ENCODE measurements at places on chromosomes 13 and 19.
A peak's percentile ranks its signal among the peaks of the same experiment; 100 is the strongest.

GRCh38 chr13:100951016-100951415 is 276.4 kb upstream of the TMTC4 start:
- DNase-seq: no peak

- no peak for DNase-seq
Measured at GRCh38 chr13:51819544-51819943, 15.6 kb upstream of the DHRS12 start.

DNA sequence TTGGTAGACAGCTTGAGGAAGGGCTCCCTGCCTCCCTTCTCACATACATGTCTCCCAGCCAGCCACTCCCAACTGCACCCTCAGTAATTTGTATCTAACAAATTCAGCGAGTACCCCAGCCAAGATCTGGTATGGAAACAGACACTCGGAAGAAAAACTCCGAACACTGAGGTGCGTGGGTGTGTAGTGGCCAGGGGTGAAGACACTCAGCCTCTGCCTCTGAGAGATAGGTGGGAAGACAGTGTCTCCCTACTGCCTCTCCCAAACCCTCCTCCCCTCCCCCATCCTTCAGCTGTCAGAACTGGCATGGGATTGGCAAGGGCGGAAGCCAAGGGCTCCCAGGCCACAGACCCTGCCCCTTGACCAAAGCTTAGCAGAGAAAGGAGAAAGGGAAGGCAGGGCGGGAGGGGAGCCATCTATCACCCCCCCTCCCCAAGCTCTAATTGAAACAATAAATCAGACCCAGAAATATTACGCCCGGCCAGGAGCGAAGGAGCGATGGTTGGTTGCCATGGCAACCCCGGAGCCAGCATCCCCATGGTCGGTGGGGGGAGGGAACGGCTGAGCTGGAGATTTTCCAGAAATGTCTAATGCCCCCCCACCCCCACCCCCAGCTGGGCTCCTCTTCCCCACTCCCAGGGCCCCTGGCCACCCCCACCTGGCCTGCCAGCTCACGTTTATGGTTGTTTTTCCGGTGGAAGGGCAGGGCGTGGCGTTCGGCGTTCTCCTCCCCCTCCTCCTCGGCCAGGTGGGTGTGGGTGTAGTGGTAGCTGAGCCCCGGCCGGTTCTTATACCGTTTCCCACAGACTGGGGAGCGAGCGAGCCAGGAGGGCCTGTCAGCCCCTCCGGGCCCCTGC is 7.0 kb downstream of the DPF1 start:
- DNase-seq: no peak

DNA sequence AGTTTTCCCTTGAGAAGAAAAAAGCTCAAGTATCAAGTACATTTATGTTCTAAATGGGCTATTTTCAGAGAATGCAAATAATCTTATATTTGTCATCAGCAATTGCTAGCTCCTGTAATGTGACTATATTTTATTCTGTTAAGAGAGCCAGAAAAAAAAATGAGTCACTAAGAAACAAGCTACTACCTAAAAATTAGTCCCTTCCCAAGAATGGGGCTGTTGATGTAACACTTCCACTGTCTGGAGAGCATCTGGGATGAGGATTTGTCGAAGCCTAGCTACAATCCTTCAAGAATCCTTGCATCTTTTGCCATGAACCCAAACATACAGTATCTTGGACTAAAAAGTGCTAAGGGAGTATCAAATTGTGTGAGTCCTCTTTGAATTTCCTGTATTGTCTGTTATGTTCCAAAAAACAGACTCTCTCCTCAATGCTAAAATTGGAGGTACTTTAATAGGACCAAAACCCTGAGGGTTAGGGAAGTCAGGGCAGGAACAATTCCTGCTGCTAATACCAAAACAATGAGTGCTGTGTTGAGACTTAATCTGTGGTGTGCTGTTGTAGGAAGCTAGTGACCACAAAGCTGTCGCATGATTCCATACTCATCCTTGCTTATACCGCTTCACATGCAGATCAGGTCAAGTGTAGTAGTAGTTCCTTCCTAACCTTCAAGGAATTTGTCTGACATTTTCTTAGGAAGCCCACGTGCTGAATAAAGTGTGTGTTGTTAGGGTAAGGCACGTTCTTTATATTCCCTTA is 4.9 kb upstream of the ZC3H13 start:
- no peak for DNase-seq

GRCh38 chr13:27229642-27230041 is 21.7 kb upstream of the RPL21 start:
- no peak for DNase-seq

DNA sequence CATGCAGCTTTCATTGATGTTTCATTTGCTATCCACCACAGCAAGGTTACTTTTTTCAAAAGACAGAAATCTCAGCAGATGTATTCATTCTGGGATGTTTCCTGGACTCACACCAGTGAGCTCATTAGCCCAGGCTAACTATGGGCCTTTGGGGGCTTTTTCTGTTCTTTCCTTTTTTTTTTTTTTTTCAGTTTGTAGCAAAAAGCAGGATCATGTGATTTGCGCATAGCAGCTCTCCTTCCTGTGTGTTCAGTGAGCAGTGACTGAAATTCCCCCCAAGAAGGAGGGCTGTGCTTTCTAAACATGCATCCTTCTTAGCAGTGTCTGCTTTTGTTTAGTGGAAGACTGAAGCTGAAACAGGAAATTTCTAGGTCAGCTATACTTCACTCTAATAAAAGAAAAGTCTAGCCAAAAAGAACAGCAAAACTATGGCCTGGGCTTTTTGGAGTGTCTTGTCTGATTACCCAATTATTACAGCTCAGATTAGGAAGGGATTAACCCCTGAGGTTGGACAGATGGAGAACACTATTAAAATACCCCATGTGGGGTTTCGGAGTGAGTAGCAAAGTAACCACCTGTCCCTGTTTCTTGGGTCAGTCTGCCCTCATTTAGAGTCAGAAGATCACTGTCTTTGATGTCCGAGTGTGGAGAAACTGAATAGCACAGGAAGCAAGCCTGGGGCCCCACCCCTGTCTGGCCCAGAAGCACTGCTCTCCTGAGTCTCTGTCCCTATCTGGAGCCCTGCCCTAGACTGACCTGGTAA is 8.9 kb upstream of the AMER2 start:
- DNase-seq: no peak

DNA sequence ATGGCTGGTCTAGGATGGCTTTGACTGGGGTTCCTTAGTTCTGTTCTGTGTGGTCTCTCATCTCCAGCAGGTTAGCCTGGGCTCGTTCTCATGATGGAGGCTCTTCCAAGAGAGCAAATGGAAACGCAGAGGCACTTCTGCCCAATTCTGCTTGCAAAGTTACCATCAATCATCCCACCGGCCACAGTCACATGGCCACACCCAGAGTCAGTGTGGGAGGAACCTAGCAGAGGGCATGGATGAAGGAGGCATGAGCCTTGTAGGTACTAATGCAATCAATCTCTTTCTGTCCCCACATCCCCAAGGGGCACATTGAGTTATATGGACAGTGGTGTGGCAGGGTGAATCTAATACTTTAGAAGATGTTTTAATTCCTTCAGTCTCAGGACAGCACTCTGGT is 207.2 kb downstream of the ZNF536 start:
- no peak for DNase-seq

DNA sequence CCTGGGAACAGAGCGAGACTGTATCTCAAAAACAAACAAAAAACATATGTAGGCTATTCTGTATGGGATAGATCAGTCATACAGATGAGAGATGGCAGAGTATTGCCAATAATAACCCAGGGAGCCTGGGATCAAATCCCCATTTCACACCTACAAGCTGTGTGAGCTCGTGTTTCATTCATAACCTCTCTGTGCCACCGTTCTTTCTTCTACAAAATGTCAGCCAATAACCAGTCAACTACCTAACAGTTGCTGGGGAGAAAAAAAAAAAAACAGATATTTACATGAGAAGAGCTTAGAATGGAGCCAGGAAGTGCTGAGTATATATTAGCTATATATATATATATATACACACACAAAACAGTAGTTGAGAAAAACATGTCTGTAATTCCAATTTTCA is 6.5 kb upstream of the IFNL2 start:
- DNase-seq: no peak

DNA sequence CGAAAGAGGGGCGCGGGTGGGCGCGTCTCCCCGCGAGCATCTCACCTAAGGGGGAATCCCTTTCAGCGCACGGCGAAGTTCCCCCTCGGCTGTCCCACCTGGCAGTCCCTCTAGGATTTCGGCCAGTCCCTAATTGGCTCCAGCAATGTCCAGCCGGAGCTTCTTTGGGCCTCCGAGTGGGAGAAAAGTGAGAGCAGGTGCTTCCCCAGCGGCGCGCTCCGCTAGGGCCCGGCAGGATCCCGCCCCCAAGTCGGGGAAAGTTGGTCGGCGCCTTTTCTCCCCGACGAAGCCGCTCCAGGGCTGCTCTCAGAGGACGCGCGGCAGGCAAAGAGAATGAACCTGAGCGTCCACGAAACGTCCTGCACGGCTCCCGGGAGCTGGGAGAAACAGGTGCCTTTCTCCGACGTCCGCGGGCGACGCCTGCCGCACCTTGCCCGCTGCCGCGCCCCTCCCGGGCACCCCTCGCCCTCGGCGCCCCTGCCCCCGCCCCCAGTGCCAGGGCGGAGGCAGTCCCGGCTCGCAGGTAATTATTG is 366 bp upstream of the KL start:
- no peak for DNase-seq

- no peak for DNase-seq
Measured at GRCh38 chr13:39599842-39600241, 3.2 kb downstream of the LHFPL6 start.

DNA sequence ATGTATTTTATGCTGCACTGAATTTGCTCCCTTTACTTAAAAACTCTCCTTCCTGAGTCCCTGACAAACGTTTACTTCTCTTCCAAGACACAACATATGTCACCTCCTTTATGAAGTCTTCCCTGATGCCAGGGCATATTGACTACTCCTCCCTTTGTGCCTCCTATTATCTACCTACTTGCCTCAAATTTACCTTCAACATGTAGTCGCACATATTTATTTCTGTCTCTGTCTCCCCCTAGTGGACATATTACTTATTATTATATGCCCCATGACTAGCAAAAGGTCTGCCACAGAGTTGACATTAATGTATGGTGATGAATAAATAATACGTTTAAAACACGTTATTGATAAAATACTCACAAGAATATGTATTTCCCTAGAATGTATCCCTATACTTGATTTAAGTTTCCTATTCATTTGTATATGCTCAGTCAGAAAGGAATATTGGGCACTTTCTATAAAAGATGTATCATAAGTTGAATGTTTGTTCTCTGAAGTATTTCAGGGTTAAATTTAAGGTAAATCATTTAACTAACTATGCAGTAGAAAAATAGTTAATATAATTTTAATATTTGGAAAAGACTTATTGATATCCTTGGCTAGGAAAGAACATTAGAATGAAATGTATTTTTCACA is 250.3 kb upstream of the ATXN8OS start:
- DNase-seq: no peak

GRCh38 chr19:40614622-40615411 is 13.6 kb downstream of the LTBP4 start:
- peak; percentile 74 for DNase-seq

DNA sequence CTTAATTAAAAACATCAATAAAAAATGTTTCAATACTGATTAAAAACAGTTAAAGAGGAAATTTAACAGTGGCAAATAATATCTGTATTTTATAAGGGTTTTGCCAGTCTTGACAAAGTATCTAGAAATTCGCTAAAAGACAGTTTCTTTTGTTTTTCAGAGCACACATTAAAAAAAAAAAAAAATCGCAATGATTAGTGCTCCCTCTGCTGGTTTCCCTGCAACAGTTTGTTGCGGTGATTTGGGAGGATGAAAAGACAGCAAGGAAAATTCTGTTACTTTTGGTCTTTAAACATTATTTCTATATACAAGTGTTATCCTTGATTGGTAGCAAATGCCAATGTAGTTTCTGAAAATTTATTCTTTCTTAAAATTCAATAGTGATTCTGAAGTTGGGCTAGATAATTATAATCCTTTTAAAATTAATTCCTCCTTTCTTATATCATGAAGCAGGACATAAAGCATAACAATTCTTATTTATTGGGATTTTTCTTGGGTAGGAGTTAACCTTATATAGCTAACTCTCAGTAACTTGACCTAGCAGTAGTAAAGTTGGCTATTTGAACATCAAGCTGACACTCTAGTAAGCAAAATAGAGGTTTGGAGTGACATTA is 23.1 kb upstream of the SPRY2 start:
- no peak for DNase-seq

DNA sequence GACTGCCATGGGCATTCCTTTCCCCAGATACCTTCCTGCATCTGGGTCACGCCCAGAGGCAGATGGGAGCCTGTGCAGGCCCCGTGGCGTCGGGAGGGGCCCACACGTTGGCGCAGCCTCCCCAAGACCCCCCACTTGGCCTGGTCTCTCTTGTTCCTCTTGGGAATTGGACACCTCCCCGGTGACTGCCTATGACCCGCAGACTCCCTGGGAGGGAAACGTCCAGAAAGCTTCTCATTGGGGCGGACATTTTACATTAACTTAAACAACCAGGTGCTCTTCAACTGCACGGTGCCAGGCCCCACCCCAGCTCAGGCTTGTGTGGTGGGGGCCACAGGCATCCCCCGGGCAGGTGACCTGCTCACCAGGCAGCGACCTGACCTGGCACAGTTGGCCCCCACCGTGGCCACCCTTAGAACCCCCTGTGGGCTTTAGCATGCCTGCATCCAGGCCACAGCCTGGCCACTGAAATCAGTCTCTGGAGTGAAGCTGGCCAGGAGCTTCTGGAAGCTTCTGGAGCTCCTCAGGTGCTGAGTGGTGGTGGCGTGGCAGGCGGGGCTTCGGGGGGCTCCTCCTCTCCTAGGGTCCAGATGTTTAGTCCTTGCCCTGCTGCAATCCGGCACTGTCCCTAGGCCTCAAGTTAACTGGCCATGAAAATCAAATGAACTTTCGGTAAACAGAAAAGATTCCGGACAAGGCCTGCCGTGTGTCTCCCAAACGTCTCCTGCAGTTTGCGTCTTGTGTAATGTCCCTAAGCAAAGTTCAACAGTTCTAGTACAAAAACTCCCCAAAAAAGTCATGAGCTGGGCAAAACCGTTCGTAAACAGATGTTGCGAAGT is 8.5 kb upstream of the PROZ start:
- no peak for DNase-seq

- DNase-seq: peak; percentile 73
Measured at GRCh38 chr19:41541990-41542584, 33.9 kb upstream of the CEACAM21 start.

- no peak for DNase-seq
Measured at GRCh38 chr13:113087923-113088690, 17.5 kb upstream of the F7 start.

- no peak for DNase-seq
Measured at GRCh38 chr13:104987621-104988020, 1547.8 kb downstream of the EFNB2 start.

DNA sequence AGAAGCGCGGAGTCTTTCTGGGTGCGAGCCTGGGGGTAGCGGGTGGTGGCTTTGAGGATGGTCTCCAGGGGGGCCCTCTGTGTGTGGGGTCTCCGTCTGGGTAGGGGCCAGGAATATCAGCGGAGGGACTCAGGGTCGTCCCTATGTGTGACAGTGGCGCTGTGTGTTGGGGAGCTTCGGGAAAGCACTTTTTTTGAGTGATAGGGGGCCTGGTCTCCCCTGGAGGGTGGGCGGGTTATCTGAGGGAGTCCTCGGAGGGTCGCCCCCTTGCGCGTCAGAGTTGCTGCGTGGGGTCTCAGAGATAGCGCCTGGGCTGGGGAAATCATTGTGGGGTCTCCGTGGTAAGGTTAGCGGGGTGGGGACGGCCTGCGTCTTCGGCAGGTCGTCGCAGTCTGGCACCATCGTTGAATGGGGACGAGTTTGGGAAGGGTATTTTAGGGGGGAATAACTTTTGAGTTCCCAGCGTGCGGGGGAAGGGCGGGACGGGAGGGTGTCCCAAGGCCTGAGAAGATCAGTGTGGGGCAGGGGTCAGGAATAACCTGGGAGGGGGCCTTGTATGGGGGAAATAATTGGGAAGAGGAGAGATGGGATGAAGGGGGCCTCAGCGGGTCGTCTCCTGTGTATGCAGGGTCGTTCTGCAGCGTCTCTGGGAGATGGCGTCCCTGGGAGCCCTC is 857 bp downstream of the IER2 start:
- DNase-seq: no peak

All from effector memory CD4-positive, alpha-beta T cell (primary cell).